ENCODE measurements at places on chromosomes 4 and X.

GRCh38 chrX:39724544-39724943, 373.2 kb downstream of the BCOR start:
- no peak for DNase-seq

GRCh38 chrX:2878563-2878962, 49.8 kb downstream of the GYG2 start:
- DNase-seq: no peak

DNA sequence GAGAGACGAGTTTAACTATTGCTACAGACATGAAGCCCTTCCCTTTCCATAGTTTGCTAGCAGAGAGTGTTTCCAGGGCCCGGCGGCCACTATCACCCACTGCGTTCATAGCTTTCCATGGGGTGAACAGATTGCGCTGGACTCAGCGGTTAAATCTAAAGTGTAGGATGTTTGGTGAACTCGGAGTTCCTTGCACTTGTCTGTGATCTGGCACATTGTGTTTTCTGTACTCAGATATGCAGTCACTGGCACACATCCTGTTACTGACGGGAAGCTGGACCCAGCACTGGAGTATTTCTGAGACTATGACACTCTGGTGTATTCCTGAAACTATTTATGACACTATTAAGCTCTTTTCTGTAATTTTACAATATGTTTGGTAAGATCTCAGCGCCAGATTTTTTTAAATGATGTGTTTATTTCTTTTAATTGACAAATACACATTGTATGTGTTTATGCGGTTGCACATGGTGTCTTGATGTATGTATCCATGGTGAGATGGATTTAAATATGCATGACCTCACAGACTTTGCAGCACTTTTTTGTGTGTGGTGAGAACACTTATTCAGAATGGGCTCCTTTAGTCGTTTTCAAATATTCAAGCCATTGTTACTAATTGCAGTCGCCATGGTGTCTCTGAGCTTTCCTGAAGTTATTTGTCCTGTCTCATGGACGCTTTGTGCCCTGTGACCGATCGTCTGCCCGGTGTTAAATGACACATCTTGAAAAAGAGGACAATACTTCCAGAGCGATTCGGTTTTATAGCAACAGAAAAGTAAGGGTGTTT, 14.1 kb downstream of the CD99 start:
- DNase-seq: no peak

- no peak for DNase-seq
Observed at GRCh38 chr4:13137390-13137789, 346.8 kb downstream of the RAB28 start.

GRCh38 chr4:143654571-143654970, 45.9 kb downstream of the FREM3 start:
- no peak for DNase-seq

- DNase-seq: no peak
Observed at GRCh38 chrX:133819546-133819945, 165.8 kb downstream of the GPC3 start.

GRCh38 chr4:7902101-7902553, 37.5 kb downstream of the AFAP1 start:
- DNase-seq: no peak

DNA sequence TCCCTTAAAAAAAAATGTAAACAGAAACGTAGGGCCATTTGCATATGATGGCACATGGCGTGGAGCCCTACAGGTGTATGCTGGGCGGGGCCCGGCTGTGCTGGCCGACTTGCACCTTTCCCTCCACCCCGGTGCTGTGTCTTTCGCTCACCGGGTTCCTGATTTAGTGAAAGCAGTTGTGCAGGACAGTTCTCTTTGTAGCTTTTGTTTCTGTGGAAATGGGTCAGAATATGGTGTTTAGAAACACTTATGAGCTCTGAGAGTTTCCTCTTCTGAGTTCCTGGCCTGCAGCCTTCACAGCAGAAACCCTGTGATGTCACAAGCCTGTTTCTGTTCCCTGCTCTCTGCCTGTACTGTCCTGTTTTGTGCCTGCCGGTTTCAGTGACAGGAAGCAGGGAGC, 22.5 kb upstream of the MSANTD1 start:
- no peak for DNase-seq

DNA sequence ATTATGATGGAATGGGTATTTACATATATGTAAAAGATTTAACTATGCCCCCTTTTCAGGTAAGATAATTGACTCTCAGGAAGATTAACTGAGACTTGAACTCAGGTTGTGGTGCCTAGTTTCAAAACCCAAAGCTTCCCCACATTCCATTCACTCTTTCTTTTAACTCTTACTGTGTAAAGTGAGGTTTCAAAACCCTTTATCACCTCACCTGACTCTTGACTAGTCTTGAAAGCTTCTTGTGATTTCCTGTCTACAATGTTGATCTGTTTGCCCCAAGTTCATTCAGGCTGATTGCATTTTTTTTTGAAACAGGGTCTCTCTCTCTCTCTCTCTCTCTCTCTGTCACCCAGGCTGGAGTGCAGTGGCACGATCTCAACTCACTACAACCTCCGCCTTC, 40.5 kb upstream of the RAPGEF2 start:
- DNase-seq: no peak

DNA sequence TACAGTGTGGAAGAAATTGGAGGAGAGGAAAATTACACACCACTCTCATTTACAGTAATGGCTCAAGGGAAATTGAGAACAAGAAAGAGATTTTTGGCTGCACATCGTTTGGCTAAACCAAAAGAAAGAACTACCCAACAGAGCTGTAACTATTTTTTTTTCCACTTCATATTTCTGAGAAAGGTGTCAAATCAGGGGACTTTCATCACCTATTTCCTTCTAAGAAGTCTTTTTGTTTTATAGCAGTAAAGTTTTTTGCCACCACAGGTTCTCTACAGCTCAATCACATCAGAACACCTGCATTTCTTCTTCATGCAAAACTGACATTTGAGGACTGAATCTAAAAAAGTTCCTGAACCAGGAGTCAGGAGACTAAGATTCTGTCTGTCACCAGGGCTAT, 57.5 kb upstream of the TNIP3 start:
- DNase-seq: no peak
